ENCODE measurements at places on chromosomes 3 and 15. TPM values are rescaled to one million over a fixed set of nuclear protein-coding genes. Genes with fewer than 3 reads are reported as not detected.

GRCh38 chr3:15654891-15655290 lies 53.3 kb downstream of the BTD start:
- no peak for DNase-seq

DNA sequence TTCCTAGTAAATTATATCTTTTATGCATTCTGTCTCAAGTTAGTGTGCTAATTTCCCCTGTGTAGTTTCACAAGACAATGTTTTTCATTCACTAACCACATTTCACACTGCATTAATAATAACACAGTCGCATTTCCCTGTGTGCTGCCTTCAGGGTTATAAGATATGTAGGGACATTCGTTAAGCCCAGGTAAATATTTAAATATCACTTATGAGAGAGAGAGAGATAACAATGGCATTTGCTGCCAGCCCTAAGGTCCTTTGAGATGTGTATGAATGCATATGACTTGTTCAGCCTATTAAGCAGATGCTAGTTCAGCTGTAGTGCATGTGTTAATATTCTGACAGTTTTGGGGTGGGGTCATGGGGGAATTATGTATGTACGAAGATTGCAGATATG lies 876.7 kb downstream of the NAALADL2 start:
- DNase-seq = no peak

DNA sequence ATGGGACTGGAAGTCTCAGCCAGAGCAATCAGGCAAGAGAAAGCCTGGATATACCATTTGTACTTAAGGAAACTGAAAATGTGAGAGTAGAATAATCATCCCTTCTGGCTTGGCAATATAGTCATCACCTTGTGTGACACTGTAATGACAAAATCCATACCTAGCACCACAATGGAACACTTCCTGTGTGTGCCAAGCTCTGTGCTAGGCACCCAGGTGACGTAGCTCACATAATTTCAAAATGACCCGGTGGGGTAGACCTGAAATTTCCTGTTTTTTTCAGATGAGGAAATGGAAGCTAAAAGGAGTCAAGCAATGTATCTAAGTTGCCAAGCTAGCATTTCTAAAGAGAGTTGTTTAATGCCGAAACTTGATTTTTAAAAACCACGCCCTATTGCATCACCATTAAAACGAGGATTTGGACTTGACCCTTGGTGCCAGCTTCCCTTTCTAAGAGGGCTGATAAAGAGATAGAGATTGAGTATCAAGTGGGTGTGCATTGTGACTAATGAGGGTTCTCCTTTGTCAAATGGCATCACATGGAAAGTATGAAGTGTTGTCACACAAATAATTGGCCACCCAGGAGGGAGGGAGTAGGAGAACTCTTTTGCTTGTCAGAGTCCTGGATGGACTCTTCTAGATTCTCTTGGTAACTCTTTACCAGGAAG lies 141.3 kb upstream of the PDZRN3 start:
- DNase-seq = no peak

GRCh38 chr3:12831301-12831866 lies 10.0 kb downstream of the RPL32 start:
- DNase-seq = no peak

Gene CADPS
- polyA plus RNA-seq = 2.5 TPM

DNA sequence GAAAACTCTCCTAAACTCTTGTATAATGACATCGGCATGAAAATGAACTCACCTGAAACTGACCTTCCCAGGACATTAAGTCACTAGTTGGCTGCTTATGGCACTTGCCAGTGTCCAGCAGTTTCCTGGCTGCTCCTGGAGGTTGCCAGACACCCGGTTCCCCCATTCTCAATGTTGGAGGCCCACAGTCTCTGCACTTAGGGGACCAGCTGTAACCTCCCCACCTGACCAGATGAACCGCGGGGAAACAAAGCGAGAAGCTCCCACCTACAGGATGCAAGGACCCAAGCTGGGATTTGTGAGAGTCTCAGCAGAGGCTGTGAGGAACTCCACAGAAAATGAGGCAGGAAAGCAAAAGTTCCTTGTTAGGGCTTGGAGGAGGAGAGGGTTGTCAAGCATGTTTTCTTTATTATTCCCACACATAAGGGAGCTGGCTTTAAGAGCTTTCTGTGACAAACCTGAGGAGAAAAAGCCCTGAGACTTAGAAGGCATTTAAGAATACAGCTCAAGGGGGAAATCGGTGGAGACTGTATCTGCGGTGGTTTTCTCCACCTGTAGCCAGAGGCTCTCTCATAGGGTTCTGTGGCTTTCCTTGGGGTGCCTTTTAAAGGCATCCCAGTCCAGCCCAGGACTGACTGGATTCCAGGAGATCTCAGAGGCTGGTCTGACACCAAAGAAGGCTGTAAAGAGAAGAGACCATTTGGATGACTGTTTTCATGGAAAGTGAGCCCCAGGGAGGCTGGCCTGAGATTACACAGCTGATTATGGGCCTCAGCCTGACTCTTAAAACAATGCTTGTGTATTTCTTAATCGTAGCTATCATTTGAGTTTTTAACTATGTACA lies 4.6 kb downstream of the TPM1 start:
- DNase-seq = no peak

DNA sequence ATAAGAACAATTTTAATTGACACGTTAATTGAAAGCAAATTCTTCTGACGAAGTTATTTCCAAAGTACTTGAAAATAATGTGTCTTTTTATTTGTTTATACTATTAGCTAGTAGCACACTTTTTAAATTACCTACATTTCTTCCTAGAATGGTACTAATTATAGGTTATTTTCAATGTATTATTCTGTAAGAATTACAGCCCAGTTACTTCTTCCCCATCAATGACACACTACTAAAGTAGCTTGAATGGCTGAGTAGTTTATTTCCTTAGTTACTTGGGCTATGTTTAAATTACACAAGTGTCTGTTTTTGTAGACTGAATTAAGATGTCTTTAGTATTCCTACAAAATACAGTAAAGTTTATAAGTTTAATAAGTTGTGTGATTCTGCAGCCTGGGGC lies 217.6 kb upstream of the IL12A start:
- DNase-seq = no peak

- DNase-seq = no peak
Observed at GRCh38 chr15:58357529-58358476, 74.0 kb upstream of the LIPC start.

DNA sequence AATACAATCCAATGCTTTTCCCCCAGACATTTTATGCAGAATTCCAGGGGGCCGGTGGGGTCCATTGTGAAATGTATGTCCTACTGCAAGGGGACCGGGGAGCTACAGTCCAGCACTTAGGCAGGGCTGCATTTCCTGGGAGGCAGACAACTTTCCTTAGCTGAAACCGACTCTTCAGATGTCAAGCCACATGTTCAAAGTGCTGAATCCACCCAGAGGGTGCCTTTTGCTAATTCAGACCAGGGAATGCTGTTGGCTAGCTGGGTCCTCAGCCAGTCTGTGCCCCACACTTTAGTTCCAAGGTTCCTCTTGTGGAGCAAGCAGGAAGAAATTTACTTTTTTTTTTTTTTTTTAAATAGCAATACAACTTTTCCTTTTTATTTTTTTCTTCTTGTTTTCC lies 219.5 kb upstream of the LRTM1 start:
- DNase-seq = no peak

GRCh38 chr15:84772467-84772866 lies 24.1 kb downstream of the ZNF592 start:
- no peak for DNase-seq

Gene IL17RE
- 20.1 TPM for polyA plus RNA-seq

DNA sequence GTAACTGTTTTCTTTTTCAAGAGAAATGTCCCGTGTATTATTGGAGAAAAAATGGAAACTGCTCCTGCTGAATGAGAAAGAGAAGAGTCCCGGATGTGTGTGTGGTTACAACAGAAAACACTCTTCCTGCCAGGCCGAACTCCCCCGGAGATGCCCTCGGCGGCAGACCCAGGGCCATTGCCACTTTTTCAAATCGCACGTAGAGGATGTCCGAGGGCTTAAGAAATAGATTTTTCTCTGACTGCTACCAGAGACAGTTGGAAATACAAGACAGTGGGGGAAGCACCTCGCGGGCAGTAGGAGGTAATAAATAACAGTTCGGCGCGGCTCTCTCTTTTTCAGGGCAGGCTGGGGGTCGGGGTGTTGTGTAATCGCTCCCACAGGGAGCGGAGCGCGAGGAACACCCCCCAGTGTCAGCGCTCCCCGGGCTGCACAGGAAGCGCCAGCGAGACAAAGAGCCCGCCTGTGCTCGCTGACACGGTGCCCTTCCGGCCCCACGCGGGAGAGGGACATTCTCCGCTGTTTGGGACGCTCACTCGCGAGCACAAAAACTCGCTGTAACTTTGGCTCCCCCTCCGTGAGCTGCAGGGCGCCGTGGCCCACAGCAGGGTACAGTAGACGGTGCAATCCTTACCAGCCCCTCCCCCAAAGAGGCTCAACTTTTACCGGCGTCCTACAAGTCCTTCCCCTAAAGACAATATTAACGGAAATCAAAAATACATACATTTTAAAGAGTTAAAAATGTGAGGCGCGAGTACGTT lies 1.1 kb downstream of the VGLL4 start:
- peak; percentile 67 for DNase-seq

DNA sequence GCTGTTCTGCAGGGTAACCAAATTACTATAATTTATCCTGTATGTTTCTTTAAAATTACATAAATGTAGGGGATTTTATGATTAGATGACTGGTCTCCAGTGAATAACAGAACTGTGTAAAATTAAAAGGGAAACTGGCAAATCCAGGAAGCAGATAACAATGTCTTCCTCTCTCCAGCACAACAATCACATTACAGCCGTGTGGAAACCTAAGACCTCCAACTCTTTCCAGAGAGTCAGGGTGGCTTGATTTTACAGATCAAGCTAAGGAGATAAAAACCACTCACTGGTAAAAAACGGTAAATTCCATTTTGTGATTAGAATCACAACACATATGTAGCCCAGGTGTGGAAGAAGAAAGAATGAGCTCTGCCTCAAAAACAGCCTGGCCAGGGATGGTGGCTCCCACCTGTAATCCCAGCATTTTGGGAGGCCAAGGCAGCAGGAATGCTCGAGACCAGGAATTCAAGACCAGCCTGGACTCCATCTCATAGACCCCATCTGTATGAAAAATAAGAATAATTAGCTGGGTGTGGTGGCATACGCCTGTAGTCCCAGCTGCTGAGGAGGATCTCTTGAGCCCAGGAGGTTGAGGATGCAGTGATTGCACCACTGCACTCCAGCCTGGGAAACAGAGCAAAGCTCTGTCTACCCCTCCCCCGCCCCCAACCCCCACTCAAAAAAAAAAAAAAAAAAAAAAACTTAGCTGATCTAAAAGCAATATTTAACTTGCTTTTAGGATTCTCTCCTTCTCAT lies 29.0 kb downstream of the IL17RD start:
- DNase-seq = no peak

DNA sequence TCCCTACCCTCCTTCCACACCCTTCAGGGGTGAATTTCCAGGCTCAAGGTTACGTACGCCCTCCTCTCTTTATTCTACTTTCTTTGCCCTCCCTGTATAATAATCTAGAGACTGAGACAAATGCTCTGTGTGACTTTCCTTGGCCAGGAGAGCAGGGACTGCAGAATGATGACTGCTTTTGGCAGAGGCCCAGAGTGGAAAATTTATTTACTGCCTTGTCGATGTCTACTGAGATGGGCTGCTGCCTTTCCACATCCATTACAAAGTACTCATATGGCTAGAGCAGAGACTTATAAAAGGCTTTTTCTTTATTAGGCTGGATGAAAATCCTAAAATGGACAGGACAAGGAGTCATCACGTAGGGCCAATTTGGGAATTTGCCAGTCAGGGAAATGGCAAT lies 576.2 kb downstream of the TUSC7 start:
- no peak for DNase-seq

DNA sequence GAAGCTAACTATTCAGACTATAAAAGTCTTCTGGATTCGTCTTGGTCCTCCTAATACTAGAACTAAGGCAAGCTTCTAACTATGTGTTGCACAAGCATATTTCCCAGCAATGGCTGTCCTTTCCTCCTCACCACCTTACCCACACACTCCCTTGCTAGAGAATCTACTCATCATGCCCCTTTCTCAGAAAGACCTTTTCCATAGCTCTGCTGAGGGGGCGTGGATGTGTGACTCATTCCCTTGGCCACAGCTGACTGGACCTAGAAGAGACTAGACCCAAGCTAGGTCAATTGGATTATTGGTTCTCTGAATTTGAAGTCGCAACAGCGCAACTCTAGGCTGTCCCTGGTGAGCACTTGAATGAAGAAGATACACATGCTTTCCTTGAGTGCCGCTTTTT lies 47.1 kb downstream of the ERC2 start:
- DNase-seq = no peak

Gene CD96
- 2.9 TPM for polyA plus RNA-seq

- DNase-seq = no peak
Observed at GRCh38 chr3:98528474-98529346, 3.1 kb upstream of the GPR15 start.

- DNase-seq = no peak
Observed at GRCh38 chr15:37061996-37062395, 38.4 kb downstream of the MEIS2 start.

- DNase-seq = peak; percentile 67
Observed at GRCh38 chr3:14921034-14921616, 26.3 kb upstream of the NR2C2 start.

DNA sequence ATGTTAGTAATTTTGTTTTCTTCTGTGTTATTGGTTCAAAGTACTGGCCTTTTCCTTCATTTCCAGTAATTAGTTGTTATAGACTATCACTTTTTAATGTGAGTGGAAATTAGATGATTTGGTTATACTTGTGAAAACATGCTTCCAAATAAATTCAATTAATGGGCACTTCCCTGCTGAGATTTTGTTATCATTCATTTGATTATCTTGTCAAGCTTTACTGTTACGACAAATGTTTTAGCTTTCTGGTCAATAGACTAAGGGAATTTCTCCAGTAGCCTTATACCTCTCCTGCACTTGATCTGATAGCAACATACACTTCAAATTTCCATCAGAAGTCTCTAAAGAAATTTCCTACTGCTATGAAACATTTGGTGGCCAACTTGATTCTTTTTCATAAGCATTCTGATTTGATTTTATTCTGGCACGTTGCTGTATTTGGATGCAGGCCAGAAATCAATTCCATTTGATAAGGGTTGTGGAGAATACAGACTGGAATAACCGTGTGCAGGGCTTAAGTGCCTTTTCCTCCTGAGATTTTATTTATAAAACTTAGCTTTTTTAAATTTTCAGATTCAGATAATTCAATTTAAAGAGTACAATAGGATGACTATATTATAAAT lies 573.8 kb upstream of the NAALADL2 start:
- no peak for DNase-seq

GRCh38 chr3:13235079-13235478 lies 161.8 kb upstream of the IQSEC1 start:
- no peak for DNase-seq

GRCh38 chr15:78822514-78822913 lies 11.2 kb upstream of the ADAMTS7 start:
- no peak for DNase-seq

Gene SERPINI2
- polyA plus RNA-seq = 1.2 TPM

GRCh38 chr15:75356006-75356405 lies 9.2 kb downstream of the NEIL1 start:
- DNase-seq = no peak

GRCh38 chr3:177610686-177611633 lies 413.7 kb upstream of the TBL1XR1 start:
- no peak for DNase-seq

DNA sequence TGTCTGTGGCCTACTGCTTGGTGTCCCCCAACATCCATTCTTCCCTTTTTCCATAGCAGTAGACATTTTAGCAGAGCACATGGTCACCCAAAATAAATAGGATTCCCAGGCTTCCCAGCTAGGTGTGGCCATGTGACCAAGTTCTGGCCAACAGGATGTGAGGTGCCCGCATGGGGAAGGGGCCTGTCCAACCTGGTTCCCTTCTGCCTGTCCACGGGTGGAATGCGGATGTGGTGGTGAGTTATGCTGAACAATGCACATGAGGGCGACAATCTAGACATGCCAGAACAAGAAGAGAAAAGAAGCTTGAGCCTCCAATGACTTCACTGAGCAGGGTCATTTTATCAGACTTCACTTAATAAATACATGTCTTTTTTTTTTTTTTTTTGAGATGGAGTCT lies 77.6 kb upstream of the DLG1 start:
- no peak for DNase-seq
